ENCODE measurements at places on chromosomes 1 and 21.
A peak's percentile ranks its signal among the peaks of the same experiment; 100 is the strongest.

GRCh38 chr1:220879509-220880361 is 492 bp downstream of the HLX start:
- DNase-seq: no peak

DNA sequence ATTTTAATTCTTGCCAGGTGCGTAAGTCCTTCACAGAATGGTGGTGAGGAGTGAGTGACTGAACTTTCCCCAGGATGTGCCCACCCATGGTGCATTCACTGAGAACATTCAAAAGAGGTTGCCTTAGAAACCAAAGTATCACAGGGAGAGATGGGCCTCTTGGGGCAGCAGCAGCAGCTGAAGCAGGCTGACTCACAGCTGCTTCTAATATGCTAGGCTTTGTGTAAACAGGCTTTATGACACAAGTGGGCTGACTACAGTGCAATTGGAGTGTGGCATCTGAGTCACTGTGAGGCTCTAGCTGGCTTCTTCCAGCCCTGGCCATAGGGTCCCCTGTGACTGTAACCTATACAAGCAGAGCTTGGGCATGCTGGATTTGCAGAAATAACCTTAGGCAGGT is 12.6 kb downstream of the PIGP start:
- no peak for DNase-seq

DNA sequence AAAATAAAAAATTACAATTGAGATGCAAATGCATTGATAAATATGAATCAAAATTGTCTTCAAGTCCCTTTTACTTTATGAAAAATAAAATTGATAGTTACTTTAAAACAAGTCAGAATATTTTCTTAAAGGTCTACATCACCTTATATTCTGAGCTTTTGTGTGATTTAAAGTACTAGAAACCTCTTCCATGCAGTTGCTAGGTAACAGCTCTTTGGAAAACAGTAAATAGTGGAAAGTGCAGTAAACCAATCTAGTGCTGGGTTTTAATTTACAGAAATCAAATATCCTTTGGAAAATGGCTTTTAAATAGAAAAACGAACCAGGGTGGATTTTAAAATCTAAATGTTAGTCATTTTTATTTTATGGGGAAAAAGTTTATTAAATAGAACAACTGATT is 227.9 kb downstream of the KCNT2 start:
- DNase-seq: no peak

- DNase-seq: no peak
These were observed 17.0 kb downstream of the TFF3 start for GRCh38 chr21:42298237-42298636.

- DNase-seq: no peak
These were observed 84.9 kb upstream of the CD1D start for GRCh38 chr1:158095737-158096335.

GRCh38 chr1:156006666-156007376 is 13.9 kb downstream of the SSR2 start:
- no peak for DNase-seq

- DNase-seq: no peak
These were observed 27.1 kb upstream of the PLXNA2 start for GRCh38 chr1:208271236-208271635.

DNA sequence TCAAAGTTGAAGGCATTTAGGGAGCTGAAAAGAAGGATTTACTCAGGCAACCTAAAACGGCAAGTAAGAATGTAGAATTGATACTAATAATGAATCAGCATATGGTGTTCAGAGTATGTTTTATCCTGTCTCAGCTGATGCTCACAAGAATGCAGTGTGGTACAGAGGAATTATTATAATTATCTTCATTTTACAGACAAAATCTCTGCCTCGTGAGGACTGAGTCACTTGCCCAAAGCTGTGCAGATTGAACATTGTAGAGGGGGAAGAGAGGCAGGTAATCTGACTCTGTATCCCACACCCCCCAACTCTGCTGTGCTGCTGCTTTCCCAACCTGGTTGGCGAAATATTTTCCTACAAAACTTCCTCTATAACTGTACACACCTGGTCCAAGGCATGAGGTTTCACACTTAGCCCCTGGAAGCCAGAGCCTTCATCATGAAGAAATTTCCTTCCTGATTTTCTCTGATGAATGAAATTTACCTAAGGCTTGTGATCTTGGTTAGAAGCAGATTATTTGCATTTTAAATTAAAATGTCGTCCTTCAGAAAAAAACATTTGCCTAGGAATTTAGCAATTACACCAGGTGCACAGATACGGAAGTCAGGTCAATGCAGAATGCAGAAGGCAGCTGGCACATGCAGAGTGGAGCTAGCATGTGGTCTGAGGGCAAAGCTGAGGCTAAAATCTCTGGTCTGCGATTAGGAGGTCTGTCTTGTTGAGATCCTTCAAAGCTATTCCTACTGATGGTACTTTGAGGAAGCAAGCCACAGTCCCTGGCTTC is 52.8 kb downstream of the DPT start:
- no peak for DNase-seq

DNA sequence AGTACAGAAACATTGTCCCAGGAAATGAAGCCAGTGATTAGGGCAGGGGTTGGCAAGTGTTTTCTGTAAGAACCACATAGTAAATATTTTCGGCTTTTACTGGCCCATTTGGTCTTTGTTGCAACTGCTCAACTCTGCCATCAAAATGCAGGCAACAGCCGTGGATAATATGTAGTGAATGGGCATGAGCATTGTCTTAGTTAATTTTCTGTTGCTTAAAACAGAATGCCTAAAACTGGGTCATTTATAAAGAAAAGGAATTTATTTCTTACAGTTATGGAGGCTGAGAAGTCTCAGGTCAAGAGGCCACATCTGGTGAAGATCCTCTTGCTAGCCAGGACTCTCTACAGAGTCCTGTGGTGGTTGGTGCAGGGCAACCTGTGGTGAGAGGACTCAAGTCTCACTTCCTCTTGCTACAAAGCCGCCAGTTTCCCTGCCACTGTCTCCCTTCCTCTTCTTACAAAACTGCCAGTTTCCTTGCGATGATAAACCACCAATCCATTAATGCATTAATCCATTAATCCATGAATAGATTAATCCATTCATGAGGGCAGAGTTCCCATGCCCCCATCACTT is 166.4 kb downstream of the PSMG1 start:
- no peak for DNase-seq

- no peak for DNase-seq
These were observed 604.6 kb downstream of the MRPL39 start for GRCh38 chr21:25002676-25003075.

DNA sequence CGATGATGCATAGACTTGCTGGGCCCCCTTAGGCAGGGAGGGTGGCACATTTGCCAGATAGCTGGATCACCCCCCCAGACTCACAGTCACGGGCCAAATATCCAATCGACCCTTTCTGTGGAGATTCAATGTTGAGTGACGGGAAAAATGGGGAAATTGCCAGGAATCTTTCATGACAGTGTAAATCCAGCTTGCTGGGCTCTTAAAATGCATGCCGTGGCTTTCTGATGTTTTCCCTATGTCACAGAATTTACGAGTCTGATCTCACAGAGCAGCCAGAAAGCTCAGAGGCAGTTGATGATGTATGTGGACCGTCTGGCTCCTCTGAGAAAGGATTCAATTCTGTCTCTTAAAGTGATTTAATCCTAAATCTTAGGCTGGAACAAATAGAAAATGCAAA is 150.1 kb upstream of the ZNF644 start:
- no peak for DNase-seq

GRCh38 chr21:20443558-20444155 is 554.6 kb upstream of the NCAM2 start:
- DNase-seq: no peak

- no peak for DNase-seq
These were observed 2.7 kb upstream of the RBM15 start for GRCh38 chr1:110336300-110337039.

- DNase-seq: no peak
These were observed 14.8 kb upstream of the SLC45A1 start for GRCh38 chr1:8303141-8303540.

DNA sequence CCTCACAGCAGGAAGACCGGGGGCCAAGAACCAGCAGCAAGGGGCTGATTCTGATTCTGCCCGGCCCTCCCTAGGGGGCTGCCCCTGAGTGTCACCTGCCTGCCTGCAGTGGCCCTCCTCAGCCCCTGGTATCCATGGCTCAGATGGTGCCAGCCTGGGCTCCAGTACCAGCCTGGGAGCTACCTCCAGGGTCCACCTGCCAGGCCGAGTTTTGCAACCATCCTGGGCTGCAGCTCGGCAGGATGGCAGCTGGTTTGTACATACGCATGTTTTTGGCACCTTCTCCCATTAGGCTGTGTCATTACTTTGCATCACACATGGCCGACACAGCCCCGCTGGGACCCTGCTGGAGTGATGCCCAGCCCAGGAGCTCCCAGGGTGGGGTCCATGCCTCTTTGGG is 93.3 kb upstream of the WNT4 start:
- no peak for DNase-seq

- no peak for DNase-seq
These were observed 165.3 kb upstream of the DPYD start for GRCh38 chr1:98086156-98086555.

DNA sequence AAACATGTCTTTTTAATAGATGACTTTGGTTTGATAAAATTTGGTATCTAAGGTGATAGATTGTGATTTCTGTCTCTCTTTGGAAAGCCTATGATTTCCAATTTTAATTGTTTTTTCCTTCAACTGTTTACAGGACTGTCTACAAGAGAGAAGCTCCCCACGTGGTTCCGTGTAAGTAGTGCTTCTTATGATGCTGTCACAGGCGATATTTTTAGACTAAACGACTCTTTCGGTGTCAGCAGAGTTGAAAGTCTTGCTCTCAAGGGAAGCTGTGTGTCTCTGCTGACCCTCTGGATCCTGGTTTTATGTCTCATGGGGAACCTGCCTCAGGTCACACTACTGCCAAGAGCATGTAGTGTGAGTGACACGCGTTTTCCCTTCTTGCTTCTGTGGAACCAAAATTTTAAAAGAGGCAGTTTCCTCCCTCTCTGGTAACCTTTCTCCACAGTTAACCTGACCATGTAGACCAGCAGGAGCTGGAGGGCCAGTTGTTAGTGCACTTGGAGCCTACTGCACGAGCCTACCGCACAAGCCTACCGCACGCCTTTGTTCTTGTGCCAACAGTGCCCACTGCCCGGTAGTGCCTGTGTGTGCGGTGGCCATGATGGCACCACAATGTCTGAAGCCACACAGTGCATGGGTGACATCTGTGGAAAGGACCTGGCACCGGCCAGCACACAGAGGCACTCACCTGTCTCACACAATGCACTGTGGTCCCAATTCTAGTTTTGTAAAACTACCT is 91.9 kb downstream of the PCBP3 start:
- no peak for DNase-seq

DNA sequence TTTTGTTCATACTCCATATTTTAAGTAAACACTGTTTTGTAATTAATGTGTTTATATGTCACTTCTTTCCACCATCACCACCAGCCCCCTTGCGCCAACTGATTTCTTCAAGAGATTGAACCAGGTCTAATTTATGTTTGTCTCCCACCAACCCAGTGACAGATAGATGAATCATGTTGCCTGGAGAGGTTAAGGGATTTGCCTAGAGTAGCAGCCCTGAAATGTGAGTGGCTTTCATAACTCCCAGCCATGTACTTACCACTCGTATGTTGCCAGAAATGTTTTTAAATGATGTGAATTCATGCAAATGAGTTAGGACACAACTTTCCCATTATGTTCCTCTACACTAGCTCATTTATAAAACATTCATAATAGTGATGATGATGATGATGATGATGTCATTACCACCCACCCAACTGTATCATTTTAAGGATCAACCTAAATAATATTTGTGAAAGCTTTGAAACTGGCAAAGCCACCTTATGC is 86.9 kb downstream of the LRRC8D start:
- DNase-seq: no peak

DNA sequence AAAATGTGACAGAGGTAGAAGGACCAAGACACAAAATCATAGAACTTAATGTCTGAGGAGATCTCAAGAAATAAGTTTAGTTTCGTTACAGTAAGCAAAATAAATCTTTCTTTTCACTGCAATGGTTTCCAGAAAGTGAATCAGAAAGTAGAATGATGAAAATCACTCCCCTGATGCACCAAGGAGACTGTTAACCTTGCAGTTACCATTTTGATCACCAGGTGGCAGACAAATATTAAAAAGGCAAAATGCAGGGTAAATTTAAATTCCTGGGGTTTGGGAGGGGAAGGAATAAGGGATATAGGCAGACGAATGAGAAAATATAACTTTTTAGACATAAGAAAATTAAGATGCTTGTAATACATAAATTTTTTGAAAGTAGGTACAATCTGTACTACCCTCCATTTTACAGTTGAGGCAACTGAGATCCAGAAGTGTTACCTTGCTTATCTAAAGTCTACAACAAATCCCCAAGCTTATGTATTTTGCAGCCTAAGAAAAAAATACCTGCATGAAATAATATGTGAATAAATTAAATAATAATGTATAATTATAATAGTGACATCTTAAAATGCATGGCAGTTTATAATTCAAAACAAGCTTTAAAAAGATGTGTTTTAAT is 253.2 kb downstream of the CRB1 start:
- no peak for DNase-seq

- no peak for DNase-seq
These were observed 143.5 kb downstream of the C1orf94 start for GRCh38 chr1:34320053-34320669.

DNA sequence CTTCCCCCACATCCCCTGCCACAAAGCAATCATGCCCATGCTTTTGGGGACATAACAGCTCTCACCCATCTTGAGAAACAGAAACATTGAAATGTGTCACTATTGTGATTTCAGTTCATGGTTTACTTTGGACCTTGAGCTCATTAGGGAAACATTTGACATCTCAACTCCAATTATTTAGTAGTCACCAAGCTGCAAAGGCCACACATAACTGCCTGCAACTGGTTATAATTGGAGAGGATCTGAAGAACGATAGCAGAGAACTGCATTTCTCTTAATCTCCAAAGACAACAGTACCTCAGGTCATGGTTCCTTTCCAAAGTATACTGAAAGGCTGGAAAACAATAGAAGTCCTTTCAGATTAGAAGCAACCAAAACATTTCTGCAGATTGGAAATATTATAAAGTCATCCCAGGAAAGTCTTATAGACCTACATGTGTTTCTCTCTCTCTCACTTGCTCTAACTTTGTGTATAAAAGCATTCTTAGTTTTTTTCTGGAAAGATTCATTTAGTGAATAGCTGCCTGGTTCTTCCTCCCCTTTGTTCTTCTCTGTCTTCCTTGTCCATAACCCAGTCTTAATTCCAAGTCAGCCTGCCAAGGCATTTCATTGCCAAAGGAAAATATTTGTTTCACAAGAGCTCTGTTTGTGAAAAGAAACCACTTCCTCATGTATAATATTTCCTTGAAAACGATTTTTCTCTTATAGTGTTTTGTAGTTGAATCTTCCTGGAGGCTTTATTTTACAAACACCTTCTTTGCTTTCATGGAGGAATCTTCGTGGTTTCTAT is 426.8 kb downstream of the ADGRL2 start:
- DNase-seq: no peak

GRCh38 chr1:6260961-6261614 is at the start of gene GPR153:
Gene GPR153, minus strand, starts transcription at chr1:6261098. Its CDS starts 6,193 bp downstream, at chr1:6254905.
- DNase-seq: peak; percentile 25

- DNase-seq: no peak
These were observed 200.7 kb downstream of the LHX8 start for GRCh38 chr1:75334876-75335389.

- DNase-seq: no peak
These were observed 295.7 kb downstream of the CHRM3 start for GRCh38 chr1:239682046-239682445.

GRCh38 chr1:48023488-48023887 is 26.3 kb upstream of the TRABD2B start:
- DNase-seq: no peak

GRCh38 chr1:206066479-206067171 is 13.7 kb downstream of the RHEX start:
- no peak for DNase-seq
